ENCODE measurements at places on chromosomes 11 and 22.

- peak; percentile 47 for DNase-seq
Measured at GRCh38 chr11:26186389-26186788, 145.5 kb upstream of the ANO3 start.

DNA sequence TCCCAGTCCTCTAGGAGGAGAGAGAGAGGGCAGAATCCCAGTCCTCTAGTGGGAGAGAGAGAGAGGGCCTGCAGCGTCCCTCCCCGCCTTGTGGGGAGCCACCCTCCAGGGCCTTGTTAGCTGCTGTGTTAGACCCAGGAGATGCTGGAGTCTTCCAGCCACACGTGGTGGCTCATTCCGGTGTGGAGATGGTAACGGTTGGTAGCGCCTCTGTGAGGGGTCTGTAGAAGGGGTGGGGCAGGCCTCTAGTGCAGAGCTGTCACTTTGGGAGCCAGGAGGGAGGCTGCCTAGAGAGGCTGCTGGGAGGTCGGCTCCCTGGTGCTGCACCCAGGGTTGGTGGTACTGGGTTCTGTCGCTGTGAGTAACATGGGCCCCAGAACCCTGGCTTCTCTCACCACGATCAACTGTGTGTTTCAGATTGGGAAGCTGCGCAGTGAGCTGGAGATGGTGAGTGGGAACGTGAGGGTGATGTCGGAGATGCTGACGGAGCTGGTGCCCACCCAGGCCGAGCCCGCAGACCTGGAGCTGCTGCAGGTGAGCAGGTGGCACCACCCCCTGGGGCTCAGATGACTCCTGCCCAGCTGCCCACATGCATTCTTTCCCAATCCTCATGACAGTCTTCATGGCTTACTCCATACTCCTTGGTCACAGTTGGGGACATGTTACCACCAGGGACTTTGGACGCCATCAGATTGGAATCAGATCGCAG lies 27.3 kb downstream of the TOM1 start:
- DNase-seq: no peak

- DNase-seq: peak; percentile 72
Measured at GRCh38 chr11:111745719-111746504, 20.3 kb downstream of the PPP2R1B start.

- DNase-seq: peak; percentile 32
Measured at GRCh38 chr11:18731949-18732821, 6.2 kb upstream of the IGSF22 start.

DNA sequence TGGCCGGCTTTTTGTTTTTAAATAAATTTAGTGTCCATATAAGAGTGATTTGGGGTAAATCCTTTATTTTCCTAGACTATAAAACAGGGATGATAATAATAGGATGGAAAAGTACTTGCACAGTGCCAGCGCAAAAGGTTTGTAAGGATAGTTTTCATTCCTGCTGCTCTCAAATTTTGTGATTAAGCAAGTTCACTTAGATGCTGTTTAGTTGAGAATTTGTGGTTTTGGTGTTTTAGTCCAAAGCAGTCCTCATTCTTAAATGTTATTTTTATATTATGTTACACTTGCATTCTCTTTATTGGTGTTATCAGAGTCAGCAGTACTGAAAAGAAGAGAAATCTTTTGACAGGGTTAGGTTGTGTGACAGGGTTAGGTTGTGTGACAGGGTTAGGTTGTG lies 47.9 kb downstream of the PPP6R3 start:
- peak; percentile 53 for DNase-seq

GRCh38 chr11:132125988-132126871 lies 755.8 kb downstream of the NTM start:
- DNase-seq: peak; percentile 39

GRCh38 chr22:46121523-46122287 lies 28.6 kb upstream of the PPARA start:
- DNase-seq: peak; percentile 14

GRCh38 chr22:42357221-42357620 lies 75.0 kb downstream of the NFAM1 start:
- no peak for DNase-seq

- no peak for DNase-seq
Measured at GRCh38 chr11:79043726-79044125, 397.1 kb downstream of the TENM4 start.

GRCh38 chr22:30646518-30647160 lies 11.1 kb downstream of the SLC35E4 start:
- no peak for DNase-seq

DNA sequence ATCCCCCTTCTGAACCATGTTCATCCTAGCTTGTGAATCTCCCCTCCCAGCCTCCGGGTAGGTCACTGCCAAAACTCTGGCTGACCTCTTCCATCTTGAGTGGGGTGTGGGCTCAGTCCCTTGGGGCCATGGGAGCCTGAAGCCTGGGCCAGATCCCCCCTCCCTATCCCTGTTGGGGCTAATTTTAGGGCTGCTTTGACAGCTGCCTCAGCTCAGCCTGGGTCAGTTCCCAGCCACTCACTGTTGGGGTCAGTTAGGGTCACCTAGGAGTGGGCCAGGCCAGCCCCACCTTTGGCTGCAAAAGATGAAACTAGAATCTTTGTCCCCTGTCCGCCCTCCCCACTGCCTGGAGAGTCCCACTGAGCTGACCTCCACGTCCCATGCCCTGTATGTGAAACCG lies 29.8 kb upstream of the P2RY2 start:
- DNase-seq: no peak

GRCh38 chr11:41056892-41057569 lies 402.4 kb downstream of the LRRC4C start:
- no peak for DNase-seq

- no peak for DNase-seq
Measured at GRCh38 chr11:72613977-72614376, 60.2 kb downstream of the PDE2A start.

GRCh38 chr22:47452184-47452583 lies 689.7 kb downstream of the TBC1D22A start:
- no peak for DNase-seq

DNA sequence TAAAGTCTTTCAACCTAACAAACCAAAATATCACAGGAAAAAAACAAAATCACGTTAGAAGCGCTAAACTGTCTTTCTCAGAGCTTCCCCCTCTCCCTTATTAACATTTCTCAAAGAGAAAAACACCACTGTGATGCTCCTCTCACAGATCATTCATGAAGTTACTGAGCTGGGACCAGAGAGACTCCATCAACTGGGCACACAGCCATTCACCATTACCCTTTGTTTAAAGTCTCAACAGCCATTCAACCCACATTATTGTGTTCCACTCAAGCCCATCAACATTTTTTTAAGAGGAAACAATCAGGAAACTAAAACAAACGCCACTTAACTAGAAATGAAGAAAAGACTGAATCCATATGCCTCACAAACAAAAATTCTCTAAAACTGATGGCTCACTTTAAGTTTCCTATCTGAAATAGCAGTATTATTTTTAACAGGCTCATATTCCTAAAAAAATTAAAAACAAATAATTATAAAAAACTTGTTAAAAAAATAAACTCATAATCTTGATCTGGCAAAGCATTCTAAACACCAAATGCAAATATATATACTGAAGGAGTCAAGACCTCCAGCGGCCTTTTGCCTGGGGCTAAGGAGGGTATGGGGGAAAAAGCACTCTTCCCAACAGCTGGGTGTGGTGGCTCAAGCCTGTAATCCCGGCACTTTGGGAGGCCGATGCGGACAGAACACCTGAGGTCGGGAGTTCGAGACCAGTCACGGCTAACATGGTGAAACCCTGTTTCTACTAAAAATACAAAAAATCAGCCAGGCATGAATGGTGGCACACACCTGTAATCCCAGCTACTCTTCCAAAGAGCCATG lies 14.0 kb downstream of the CELF1 start:
- DNase-seq: no peak

GRCh38 chr22:25629613-25630012 lies 65.1 kb downstream of the GRK3 start:
- DNase-seq: no peak

DNA sequence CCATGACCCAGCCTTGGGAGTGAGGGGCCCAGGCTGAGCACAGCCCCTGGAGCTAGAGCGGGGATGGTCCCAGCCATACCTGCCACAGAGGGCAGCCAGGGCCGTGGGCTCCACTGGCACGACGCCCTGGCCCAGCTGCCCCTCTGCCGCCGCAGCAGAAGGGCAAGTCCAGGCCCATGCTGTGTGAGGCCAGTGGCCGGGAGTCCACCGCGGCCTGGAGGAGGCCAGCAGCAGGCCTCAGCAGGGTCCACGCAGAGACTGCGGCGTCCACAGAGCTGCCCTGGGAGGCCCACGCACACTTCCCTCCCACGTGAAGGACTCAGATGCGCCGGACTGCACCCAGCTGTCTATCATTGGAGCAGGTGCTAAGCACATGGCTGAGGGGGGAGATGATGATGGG lies 23.5 kb downstream of the MOB2 start:
- DNase-seq: no peak

DNA sequence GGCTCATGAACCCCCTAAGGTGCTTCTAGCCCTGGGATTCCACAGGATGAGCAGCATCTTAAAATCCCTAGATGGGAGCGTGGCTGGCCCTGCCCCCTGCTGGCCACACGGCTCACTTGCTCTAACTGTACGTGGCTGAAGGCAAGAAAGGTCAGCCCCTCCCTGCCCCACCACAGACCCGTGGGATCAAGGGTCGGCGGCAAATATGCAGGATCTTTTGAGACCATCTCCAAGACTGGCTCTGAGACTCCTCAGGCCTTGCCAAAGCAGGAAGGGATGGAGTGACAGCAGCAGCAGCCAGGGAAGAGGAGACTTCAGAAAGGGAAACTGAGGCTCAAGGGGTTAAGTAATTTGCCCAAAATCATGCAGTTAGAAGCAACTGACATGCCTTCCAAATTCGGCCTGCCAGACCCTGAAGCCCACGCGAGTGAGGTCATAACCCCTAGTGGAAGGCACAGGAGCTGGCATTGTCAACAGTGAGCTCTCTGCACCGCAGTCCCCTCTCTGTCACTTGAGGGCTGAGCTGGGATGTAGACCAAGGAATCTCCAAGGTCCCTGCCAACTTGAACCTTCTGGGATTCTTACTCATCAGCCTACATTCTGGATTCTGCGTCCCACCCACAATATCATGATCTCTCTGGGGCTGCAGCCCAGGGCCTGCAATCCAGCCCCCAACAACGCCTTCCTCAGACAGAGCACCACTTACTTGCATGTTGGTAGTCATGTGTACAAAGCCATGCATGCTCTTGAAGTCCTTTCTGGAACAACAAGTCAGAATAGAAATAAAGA lies 31.4 kb downstream of the CREB3L1 start:
- DNase-seq: peak; percentile 66

DNA sequence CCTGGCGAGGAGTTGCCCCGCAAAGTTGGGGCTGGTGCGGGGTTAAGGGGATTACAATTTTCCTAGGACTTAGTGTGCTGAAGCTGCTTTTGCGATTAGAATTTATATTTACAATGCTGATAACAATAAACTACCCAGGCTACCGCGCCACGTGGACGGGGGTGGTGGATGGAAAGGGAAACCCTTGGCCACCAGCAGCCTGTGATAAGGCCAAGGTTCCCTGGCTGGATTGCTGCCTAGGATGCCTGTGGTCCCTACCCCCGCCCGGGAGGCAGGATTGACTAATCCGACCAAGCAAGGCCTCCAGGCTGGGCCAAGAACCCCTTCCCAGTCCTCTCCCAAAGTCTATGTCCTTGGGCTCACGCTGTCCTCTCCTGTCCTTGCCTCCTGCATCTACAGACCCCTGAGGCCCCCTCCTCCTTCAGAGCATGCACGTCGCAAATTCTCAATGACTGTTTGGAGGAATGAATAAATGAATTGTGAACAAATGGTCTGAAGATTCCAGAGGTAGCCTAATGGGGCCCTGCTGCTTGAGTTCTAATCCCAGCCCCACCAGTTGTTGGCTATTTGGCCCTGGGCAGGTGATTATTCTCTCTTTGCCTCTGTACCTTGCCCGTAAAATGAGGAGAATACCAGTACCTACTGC lies 7.6 kb upstream of the CHKA start:
- peak; percentile 72 for DNase-seq

DNA sequence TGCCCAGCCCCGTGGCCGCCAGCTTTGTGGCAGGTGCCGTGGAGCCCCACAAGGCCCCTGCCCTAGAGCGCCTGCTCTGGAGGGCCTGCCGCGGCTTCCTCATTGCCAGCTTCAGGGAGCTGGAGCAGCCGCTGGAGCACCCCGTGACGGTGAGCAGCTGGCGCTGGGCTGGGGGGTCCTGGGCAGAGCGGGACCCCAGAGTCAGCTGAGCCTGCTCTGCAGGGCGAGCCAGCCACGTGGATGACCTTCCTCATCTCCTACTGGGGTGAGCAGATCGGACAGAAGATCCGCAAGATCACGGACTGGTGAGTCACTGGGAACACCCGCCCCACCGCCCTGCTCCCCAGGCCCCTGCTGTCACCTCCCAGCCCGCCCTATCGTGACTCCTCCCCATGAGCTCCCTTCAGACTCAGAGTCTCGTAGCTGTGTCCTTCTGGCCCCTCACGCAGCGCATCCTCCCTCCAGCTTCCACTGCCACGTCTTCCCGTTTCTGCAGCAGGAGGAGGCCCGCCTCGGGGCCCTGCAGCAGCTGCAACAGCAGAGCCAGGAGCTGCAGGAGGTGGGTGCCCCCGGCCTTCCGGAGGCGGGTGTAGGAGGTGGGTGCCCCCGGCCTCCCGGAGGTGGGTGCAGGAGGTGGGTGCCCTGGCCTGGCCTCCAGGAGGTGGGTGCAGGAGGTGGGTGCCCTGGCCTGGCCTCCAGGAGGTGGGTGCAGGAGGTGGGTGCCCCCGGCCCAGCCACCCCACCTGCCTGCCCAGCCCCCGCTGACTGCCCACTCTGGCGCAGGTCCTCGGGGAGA lies 4.7 kb downstream of the TCIRG1 start:
- peak; percentile 40 for DNase-seq

DNA sequence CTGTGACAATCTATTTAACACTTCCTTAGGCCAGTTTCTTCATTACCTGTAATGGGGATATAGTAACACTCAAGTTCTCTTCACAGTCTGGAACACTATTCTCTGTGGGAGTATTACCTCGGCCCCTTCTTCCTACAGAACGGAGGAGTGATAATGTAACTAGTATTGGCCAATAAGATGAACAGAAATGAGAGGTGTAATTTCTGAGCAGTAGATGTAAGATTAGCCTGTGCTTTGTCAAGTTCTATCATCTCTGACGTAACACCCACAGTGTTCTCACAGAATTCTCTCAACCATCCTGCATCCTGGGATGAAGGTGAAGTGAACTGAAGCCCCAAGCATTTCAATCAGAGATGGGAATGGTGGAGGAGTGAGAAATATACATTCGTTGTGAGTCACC lies 65.2 kb upstream of the TOP3B start:
- DNase-seq: no peak

DNA sequence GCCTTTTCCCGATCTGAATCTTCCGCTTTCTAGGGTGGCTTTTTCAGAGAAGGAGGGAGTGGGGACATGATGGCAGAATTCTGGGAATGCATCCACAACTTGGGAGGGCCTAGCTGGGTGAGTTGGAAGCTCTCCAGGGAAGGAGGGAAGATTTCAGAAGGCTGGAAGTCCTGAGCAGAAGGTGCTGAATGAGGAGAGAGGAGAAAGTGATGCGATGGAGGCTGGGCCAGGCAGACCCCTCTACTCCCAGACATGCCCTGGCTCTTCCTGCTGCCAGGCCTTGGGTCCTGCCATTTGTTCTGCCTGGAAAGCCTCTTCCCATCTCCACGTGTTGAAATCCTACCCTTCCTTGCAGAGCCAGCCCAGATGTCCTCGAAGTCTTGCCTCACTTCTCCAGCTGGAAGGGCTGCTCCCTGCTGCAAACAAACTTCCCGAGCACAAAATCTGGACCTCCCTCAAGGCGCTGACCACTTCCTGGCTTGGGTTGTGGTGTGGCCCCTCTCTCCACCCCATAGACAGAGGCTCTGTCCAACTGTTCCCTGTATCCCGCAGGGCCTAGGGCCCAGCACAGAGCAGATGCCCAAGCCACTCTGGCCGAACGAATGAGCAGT lies 16.8 kb downstream of the LRRC32 start:
- peak; percentile 94 for DNase-seq

- no peak for DNase-seq
Measured at GRCh38 chr11:77124041-77124440, 4.0 kb upstream of the MYO7A start.

Data from AG10803 (cell line).